ENCODE measurements at places on chromosomes 6 and 20.

GRCh38 chr6:15017803-15018202 is 228.1 kb upstream of the JARID2 start:
- DNase-seq: no peak

GRCh38 chr20:57829805-57830514 is 120.1 kb upstream of the PMEPA1 start:
- DNase-seq: no peak

DNA sequence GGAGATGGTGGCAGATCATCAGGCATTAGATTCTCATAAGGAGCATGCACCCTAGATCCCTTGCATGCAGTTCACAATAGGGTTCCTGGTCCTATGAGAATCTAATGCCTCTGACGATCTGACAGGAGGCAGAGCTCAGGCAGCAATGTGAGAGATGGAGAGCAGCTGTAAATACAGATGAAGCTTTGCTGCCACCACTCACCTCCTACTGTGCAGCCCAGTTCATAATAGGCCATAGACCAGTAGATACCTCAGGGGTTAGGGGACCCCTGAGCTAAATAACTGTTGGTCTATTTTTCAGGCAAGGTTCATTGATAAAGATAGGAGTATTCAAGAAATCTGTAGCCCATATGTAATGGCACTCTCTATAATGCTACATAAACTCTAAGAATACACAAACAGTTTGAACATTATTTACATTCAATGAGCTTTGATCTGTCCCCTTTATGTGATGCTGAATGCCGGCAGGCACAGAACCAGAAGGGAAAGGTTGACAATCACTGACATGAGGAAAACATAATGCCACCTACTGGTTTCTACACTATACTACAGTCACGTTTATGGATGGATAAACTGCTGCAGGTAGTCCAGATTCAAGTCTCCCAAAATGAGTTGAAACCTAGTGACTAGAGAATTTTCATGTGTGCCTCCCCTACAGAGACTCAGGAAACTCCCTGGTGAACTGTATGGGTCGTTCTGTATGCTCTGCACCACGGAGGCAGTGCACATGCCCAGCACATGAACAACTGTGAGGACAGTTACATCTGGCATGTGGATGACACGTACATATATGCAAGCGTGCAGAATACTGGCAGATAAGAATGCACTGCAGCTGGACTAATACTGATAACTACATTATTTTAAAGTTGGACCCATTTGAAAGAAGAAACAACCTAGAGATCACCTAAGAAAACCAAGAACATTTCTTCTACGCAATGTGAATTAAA is 72.0 kb downstream of the DST start:
- no peak for DNase-seq

DNA sequence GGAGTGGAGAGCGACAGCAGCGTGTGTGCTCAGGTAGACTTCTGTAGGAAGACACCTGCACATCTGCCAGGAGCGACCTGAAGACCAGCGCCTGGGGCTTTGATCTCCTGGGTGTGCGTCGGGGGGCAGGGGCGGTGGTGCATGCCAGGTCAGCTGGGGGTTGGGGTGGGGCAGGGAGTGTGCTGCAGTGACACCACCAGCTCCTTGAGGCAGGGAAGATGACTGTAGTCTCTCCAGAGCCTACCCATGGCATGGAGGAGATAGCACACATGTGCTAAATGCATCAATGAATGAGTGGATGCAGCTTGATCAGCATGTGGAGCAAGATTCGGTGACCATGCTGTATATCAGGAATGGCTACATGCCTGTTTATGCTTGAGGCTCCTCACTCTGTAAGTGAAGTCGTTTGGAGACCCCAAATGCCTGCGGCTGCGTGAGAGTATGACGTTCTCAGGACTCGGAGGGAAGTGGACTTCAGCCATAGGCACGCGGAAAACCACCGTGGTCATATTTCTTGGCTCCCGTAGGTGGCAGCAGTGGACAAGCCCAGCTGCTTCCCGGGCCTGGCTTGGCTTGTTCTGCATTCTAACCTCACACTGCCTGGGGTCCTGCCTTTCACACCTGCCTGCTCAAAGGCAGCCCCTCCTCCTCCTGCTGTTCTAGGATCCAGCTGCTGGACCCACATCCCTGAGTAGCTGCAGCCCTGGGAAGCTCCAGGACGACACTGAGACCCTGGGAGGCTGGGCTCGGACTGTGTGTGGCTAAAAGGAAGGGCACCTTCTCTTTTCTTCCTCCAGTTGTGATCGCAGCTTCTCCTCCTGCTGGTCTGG is 39.4 kb upstream of the KCNK16 start:
- no peak for DNase-seq

GRCh38 chr20:53162251-53162835 is 190.2 kb downstream of the TSHZ2 start:
- DNase-seq: no peak

GRCh38 chr6:74638412-74638811 is 567.4 kb downstream of the COL12A1 start:
- DNase-seq: no peak

DNA sequence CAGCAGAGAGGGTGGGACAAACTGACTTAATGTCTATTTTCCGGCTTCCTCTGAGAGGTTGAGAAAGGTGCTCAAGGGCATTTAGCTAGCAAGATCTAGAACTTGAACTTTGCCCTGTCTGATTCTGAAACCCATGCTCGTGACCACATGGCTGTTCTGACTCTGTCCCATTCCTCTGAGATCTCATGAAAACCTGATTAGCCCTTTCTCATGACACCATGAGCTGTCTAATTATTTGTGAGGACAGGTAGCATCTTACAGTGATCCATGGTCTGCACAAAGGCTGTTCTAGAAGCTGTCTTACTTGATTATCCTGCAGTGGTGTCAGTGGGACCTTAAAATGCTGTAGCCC is 89.6 kb upstream of the TOX2 start:
- DNase-seq: no peak

DNA sequence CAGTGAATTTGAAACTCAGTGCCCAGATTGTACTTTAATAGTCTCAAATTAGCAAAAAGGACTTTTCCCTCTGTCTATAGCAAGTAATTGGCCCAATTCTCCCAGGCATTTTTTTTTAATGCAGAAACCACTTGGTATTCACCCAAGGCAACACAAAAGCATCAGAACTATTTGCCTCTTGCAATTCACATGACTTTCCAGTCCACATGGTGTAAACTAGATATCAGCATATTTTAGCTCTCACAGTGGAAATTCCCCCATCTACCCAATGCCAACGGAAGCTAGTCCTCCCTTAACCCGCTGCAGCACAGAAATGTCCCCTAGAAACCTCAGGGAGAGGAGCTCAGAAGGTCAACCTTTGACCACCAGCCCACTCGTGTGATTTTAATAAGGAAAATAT is 103.4 kb upstream of the CDYL start:
- DNase-seq: no peak

DNA sequence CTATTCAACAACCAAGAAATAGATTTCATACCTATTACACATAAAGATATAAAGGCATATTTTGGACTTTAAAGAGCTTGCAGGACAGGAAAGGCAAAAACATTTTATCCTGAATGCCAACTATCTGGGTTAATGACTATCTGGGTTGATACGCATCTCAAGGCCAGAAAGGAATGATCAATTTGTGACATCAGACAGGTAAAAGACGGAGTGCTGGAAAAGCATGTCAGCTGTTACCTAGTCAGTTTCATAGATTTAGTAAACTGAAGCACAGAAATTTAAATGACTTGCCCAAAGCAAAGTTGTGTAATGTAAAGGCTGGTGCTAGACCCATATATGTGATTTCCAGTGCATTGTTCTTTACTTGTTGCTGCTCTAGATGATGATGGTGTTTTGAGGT is 36.8 kb downstream of the HDAC2 start:
- no peak for DNase-seq

DNA sequence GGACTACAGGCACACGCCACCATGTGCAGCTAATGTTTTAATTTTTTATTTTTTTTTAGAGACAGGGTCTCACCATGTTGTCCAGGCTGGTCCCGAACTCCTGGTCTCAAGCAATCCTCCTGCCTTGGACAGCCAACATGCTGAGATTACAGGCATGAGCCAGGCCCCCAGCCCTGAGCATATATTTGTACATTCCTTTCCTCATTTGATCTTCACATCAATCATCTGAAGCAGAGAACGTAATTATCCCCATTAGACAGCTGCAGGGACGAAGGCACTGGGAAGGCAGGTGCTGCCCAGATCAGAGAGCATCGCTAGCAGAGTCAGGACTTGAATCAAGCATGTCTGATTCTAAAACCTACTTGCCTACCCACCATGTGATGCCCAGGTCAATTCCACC is 41.0 kb upstream of the SIRPA start:
- DNase-seq: no peak

GRCh38 chr6:119461187-119461586 is 111.6 kb upstream of the MAN1A1 start:
- no peak for DNase-seq

GRCh38 chr20:20939006-20939405 is 167.2 kb downstream of the LINC00237 start:
- no peak for DNase-seq

DNA sequence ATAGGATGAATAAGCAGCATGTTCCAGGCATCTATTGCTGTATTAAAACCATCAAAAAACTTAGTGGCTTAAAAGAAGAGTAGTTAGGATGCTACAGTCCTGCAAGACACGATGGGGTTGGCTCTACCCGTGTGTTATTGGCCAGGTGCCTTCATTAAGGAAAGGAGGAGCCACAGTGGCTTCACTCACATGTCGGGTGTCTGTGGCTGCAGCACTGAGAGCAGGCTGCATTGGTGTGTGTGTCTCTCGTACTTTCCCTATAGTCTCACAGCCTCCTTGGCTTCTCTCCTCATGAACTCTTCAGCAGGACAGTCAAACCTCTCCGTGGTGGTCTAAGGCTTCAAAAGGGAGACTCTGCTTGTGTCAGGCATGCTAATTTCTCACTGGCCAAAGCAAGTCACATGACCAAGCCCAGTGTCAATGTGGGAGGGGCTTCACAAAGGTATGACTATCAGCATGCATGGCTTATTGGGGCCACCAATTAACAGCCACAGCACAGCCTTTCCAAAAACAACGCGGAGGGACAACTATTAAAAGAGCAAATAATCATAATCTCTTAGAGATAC is 402.8 kb downstream of the KIF16B start:
- DNase-seq: no peak

GRCh38 chr20:46857061-46857831 is 37.4 kb upstream of the EYA2 start:
- no peak for DNase-seq

- no peak for DNase-seq
These were observed 20.3 kb downstream of the PGK2 start for GRCh38 chr6:49766762-49767161.

DNA sequence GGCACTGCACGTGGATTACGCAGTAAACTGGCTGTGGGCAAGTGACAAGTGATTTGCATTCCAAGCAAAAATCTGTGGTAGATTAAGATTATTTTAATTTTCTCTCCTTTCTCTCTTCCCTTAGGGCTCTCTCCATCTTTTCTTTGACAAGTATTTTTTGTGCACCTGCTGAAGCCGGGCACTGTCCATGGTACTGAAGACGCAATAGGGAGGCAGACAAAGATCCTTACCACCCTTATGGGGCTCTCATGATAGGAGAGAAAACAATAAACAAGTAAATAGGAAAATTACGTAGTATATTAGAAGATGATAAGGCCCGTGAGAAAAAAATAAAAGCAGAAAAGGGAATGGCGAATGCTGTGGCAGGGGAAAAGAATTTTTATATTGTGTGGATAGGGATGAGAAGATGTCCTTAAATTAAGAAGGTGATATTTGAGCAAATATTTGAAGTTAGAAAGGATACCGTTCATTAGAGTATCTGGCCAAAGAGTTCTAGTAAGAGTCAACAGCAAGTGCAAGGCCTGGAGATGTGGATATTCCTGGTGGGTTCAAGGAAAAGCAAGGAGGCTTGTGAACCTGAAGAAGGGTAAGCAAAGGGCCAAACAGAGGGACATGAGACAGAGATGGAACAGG is 146.0 kb downstream of the LAMP5 start:
- no peak for DNase-seq

GRCh38 chr6:14088600-14089192 is 28.9 kb upstream of the CD83 start:
- DNase-seq: no peak

- no peak for DNase-seq
These were observed 240.3 kb upstream of the TCF21 start for GRCh38 chr6:133648581-133648980.
